Fibroblast of lung (primary cell): ENCODE measurements at places on chromosomes 16 and 17. TPM values are rescaled to one million over a fixed set of nuclear protein-coding genes. Genes with fewer than 3 reads are reported as not detected.

DNA sequence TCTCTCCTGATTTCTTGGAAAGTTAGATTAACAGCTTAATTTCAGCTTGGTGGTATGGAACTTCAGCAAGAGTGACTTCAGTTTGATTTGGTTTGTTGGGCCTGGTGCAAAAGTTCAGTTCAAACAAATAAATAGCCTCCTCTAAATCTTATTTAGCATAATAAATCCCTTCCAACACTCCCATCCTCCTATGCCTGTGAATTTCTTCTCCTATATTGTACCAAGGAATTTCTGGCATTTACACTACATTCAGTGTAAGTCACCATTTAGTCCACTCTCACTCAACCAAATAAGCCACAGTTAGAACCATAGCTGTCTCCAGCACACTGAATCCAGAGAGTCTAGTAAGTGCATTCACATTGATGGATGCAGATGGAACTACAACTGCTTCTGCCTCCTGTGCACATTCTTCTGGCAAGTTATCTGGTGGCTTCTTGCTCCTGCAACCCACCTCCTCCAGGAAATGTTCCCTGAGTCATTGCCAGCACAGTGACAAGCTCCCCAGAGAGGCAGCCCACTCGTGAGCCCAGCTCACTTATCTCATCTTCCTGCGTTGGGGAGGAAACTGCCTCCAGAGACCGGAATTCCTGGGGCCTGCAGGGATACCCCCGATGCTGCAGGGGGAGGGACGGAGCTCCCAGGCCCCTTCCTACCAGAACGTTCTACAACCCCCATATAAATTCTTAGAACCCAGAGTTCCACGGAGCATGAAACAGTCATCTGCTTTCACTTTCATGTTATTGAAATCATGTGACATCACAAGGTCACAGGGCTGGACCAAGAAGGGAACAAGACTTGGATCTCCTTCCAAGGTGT lies 318.3 kb downstream of the PHKB start:
- no peaks in the 10 kb centered on the region for H3K4me1 ChIP-seq
- H3K36me3 ChIP-seq: no peaks in the 10 kb centered on the region
- H3K27ac ChIP-seq: no peak overlapping the region

DNA sequence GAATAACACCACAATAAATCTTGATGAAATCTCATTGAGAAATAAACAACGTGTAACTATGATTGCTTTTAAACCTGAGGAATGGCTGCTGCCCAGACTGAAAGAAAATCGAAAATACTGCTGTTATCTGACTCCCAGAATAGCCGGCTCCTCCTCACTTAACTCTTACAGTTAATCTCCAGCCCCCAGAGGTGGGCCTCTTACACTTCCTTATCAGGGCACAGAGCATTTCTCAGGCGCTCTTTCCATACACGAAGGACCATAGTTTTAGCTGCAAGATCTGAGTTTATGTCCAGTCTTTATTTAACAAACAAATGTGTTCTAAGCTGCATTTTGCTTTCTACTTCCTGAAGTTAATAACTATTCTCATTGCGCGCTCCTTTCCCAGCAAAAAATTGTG lies 206.9 kb downstream of the MAP2K4 start:
- H3K4me3 ChIP-seq: no peak overlapping the region
- no peak overlapping the region for H3K27ac ChIP-seq
- no peak for DNase-seq
- H3K4me1 ChIP-seq: no peaks in the 10 kb centered on the region

DNA sequence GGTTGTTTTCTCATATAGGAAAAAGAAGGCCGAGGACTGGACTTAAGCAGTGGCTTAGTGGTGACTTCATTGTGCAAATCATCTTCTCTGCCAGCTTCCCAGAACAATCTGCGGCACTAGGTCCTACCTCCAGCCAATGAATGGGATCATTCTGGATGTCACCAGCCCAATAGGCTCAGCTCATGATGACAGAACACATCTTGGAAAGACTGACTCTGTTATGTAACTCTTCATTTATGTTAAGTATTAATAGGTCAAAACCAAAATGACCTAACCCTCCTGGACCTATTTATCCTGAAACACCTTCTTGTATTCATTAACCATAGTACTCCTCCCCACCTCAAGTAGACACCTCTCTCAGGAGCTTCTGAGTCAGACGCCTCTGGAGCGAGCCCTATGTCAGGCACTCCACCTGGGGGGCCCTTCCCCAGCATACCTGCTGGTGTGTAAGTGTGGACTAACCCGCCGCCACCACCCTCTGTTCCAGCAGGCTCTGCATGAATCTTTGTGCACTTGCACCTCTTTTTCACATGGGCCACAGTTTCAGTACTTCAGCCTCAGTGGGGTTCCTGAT lies 7.2 kb downstream of the ARL2BP start:
- no peak overlapping the region for H3K27ac ChIP-seq
- H3K4me1 ChIP-seq: no peaks in the 10 kb centered on the region
- no peaks in the 10 kb centered on the region for H3K27me3 ChIP-seq
- no peak for DNase-seq

DNA sequence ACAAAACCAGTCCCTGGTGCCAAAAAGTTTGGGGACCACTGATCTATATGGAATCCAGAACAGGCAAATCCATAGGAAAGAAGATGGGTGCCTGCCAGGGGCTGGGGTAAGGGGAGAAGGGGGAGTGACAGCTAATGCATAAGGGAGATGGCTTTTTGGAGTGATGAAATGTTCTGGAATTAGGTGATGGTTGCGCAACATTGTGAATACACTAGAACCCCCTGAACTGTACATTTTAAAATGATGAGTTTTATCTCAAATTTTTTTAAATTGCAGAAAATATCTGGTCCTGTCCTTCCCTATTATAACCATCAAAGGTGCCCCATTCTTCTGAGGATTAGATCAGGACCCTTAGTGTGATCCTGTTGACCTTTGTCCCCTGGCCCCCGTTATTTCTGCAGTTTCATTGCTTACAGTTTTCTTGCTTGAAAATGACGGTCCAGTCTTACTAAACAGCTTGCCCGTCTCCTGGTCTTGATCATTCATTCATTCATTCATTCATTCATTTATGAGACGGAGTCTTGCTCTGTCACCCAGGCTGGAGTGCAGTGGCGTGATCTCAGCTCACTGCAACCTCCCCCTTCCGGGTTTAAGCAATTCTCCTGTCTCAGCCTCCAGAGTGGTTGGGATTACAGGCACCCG lies 4.6 kb downstream of the BCO1 start:
- no peaks in the 10 kb centered on the region for H3K27me3 ChIP-seq
- no peak for DNase-seq
- no peaks in the 10 kb centered on the region for H3K36me3 ChIP-seq
- H3K4me1 ChIP-seq: no peaks in the 10 kb centered on the region
- no peak overlapping the region for H3K4me3 ChIP-seq

- H3K4me3 ChIP-seq: no peak overlapping the region
- no peaks in the 10 kb centered on the region for H3K27me3 ChIP-seq
- no peak overlapping the region for H3K27ac ChIP-seq
- DNase-seq: no peak
- H3K36me3 ChIP-seq: no peaks in the 10 kb centered on the region
These were observed 79.9 kb downstream of the TOX3 start for GRCh38 chr16:52466994-52467393.

- DNase-seq: no peak
- H3K4me3 ChIP-seq: no peak overlapping the region
- peaks cover 21% of the 10 kb centered on the region for H3K36me3 ChIP-seq
- no peak overlapping the region for H3K27ac ChIP-seq
These were observed 7.7 kb downstream of the KNOP1 start for GRCh38 chr16:19710191-19710908.

DNA sequence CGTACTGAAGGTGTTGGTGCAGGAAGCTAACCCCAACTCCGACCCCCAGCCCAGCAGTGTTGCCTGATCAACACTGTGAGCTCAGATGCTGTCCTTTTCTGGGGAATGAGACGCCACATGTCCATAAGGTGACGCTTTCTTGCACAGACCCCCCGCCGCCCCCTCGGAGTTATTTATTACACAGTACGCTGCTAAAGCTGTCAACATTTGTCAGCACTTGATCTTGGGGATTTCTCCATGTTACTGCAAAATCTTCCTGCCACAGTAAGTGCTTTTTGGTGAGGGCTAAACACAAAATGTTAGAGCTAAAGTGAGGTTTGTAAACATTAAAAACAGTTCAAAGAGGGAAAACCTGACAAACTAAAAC lies 15.9 kb downstream of the CMTM3 start:
- DNase-seq: no peak
- H3K4me3 ChIP-seq: no peak overlapping the region
- no peaks in the 10 kb centered on the region for H3K27me3 ChIP-seq
- no peak overlapping the region for H3K27ac ChIP-seq
- no peaks in the 10 kb centered on the region for H3K36me3 ChIP-seq

- no peak overlapping the region for H3K4me3 ChIP-seq
- no peak overlapping the region for H3K27ac ChIP-seq
- DNase-seq: peak; percentile 74
- no peaks in the 10 kb centered on the region for H3K27me3 ChIP-seq
These were observed 105.1 kb downstream of the CHD9 start for GRCh38 chr16:53159781-53160436.

DNA sequence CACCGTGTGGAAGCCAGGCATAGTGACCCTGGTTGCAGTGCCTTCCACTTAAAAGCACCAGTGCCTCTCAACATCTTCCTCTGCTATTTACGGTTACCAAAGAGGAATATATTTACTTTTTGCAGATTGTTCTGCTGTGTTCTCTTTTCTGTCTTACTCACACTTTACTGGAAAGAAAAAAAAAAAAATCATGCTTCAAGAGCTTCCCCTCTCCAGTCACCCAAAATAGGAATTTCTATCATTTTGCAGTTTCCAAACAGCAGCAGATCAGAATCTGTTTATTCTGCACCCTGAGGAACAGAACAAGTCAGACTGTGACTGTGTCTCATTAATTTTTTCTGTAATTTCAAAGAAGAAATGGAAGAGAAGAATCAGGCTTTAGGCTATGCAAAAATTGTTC lies 96.1 kb downstream of the KCNJ2 start:
- H3K4me3 ChIP-seq: no peak overlapping the region
- no peaks in the 10 kb centered on the region for H3K27me3 ChIP-seq
- H3K4me1 ChIP-seq: no peaks in the 10 kb centered on the region
- no peak overlapping the region for H3K27ac ChIP-seq
- DNase-seq: no peak

- DNase-seq: peak; percentile 97
- H3K36me3 ChIP-seq: no peaks in the 10 kb centered on the region
- no peaks in the 10 kb centered on the region for H3K27me3 ChIP-seq
- H3K27ac ChIP-seq: peak overlapping the region; percentile 65
- peak overlapping the region; percentile 5 for H3K4me3 ChIP-seq
These were observed 487.4 kb upstream of the SOX9 start for GRCh38 chr17:71633391-71633849.

- no peaks in the 10 kb centered on the region for H3K36me3 ChIP-seq
- peaks cover 4% of the 10 kb centered on the region for H3K4me1 ChIP-seq
- DNase-seq: no peak
- H3K4me3 ChIP-seq: no peak overlapping the region
- H3K27me3 ChIP-seq: no peaks in the 10 kb centered on the region
These were observed 6.1 kb upstream of the ATP6V0C start for GRCh38 chr16:2507665-2508064.

DNA sequence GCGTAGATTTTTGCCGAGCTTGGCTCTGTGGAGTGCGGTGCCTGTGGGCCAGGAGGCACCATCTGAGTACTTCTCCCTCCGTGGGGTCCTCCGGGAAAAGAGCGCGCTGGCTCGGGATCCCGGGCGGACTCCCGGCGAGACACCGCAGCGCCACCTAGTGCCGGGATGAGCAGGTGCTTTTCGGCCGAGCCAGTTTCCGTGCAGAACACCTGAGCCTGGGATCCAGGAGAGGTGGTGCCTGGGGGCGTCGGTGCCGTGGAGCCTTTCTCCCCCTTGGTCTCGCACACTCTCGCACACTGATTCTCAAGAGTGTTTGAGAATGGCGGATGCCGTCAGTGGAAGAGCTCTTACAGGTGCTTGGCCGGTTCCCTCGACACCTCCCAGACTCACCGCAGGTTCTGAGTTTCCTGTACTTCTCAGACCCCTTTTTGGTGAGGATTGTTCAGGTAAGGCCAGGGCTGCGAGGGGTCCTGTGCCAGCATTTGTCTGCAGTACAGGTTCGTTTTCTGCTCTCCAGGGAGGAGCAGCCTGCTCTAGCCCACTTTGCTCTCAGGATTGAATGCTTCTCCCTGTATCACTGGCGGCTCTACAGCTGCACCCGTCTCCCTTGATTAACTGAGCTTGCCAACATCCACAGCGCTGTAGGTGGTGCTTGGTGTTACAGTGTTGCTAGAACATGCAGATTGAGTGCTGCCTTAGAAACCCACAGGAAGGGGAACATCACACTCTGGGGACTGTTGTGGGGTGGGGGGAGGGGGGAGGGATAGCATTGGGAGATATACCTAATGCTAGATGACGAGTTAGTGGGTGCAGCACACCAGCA lies 23.3 kb downstream of the TBCD start:
- H3K4me3 ChIP-seq: peak overlapping the region; percentile 25
- H3K4me1 ChIP-seq: peaks cover 4% of the 10 kb centered on the region
- no peaks in the 10 kb centered on the region for H3K27me3 ChIP-seq
- peaks cover 2% of the 10 kb centered on the region for H3K36me3 ChIP-seq

- no peaks in the 10 kb centered on the region for H3K36me3 ChIP-seq
- H3K4me1 ChIP-seq: no peaks in the 10 kb centered on the region
- DNase-seq: no peak
These were observed 20.1 kb upstream of the PIRT start for GRCh38 chr17:10857976-10858375.

Gene SYT17
- total RNA-seq: 0.26 and 0.33 TPM in 2 replicates

Gene RNU2-1
- not detected in 2 replicates for total RNA-seq

Gene GUCY2D
- total RNA-seq: not detected in 2 replicates

Gene KRTAP9-4
- total RNA-seq: not detected in 2 replicates

Gene ABCA9
- total RNA-seq: 3.1 and 14.1 TPM in 2 replicates

Gene ALOX12
- 0.17 and 0.26 TPM in 2 replicates for total RNA-seq

Gene GP2
- not detected in 2 replicates for total RNA-seq

Gene TBC1D3B
- total RNA-seq: 1.8 and 2.3 TPM in 2 replicates

Gene TBC1D3H
- total RNA-seq: not detected in 2 replicates
